ENCODE measurements at places on chromosomes 6 and 20.

DNA sequence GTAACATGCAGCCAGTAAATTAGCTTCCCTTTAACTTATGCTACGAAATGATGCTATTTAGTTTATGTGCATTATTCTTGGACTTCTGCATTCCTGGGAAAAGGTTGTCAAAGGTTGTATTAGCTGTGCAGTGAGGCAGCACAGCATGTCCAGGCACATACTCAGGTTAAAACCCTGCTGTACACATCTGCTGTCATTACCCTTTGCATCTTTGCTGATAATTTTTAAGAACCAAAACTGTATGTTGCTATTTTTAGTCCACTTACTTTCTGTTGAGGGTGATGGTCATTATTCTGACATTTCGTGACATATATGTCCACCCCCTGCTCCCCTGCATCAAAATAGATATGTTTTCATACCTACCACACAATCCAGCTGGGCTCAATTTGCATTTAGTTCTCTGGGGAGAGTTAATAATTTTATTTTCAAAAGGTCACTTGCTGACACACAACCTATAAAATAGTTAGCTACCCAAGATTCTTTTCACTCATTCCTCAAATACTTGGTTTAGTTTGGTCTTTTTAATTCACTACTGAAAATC is 142.5 kb upstream of the SPACA1 start:
- no peak for DNase-seq

- no peak for DNase-seq
These were observed 130.4 kb downstream of the PCSK2 start for GRCh38 chr20:17357238-17357637.

GRCh38 chr20:37192137-37192854 is 12.9 kb upstream of the MROH8 start:
- peak; percentile 87 for DNase-seq

- no peak for DNase-seq
These were observed 223.8 kb downstream of the THBS2 start for GRCh38 chr6:169029861-169030260.

DNA sequence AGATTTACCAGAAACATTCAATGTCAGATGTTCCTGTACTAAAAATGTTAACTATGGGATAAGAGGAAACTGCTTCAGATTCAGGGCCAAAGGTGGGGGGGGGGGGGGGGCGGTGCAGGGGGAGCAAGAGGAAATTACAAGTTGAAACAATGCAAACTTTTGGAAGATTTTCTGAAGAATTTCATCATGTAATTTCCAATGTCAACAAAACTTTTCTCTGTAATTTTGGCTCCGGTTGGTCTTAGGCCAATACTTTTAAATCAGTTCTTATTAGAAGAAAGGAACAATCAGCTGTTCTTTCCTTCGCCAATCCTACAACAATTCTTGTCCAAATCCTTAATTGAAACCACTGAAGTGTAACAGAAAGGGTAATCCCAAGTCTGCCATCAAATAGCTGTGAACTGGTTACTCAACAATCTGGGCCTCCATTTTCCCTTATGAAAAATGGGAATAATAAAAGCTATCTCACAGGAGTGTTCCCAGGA is 13.1 kb downstream of the UQCC1 start:
- no peak for DNase-seq

GRCh38 chr6:133467231-133467981 is 226.2 kb downstream of the EYA4 start:
- DNase-seq, result no peak

GRCh38 chr6:35026434-35027222 is 114.5 kb downstream of the TCP11 start:
- no peak for DNase-seq

DNA sequence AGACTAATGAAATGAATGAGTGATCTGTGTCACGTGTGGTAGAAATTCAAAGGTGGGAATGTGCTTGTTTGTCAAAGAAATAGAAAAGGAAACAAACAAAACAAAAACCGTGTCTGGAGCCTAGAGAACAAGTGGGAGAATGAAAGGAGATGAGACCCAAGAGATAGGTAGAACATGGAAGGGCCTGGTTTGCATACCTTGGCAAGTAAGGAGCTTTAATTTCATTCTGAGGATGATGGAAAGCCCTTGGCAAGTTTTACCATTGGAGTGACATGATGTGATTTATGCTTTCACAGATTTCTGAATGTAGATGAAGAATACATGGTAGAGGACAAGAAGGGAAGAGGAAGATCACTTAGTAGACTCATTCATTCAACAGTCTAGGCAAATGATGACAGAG is 26.8 kb upstream of the PRDM1 start:
- no peak for DNase-seq

- no peak for DNase-seq
These were observed 301.8 kb upstream of the ID4 start for GRCh38 chr6:19535351-19535750.

- no peak for DNase-seq
These were observed 22.4 kb upstream of the BACH2 start for GRCh38 chr6:90319044-90319443.

- no peak for DNase-seq
These were observed 101.1 kb upstream of the PLCB4 start for GRCh38 chr20:8967641-8968245.

DNA sequence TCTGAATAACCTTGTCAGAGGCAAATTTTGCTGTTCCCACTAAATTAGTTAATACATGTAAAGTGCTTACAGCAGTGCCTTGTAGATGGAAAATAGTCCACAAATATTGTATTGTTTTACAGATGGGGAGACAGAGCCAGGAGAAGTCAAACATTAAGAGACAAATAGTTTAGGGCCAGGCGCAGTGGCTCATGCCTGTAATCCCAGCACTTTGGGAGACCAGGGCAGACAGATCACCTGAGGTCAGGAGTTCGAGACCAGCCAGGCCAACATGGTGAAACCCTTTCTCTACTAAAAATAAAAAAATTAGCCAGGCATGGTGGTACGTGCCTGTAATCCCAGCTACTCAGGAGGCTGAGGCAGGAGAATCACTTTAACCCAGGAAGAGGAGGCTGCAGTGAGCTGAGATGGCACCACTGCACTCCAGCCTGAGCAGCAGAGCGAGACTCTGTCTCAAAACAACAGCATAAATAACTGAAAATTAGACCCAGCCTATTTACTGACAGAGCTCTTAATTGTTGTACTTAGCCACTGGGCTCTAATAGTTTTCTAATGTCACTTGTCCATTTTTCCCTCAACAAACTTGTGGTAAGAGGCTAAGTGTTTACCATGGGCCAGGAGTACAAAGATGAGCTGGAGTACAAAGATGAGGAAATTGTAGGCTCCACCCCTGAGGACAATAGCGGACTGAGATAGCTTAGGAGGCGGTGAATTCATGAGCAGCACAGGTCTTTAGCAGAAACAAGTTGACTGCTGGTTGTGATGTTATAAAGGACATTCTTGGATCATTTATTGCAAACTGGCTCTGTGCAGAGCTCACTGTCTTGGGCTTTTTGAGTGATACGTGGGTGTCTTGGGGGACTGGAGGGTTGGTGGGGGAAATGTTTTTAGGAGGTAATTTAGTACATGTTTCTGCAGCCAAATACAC is 6.4 kb downstream of the ZSWIM3 start:
- DNase-seq, result no peak

DNA sequence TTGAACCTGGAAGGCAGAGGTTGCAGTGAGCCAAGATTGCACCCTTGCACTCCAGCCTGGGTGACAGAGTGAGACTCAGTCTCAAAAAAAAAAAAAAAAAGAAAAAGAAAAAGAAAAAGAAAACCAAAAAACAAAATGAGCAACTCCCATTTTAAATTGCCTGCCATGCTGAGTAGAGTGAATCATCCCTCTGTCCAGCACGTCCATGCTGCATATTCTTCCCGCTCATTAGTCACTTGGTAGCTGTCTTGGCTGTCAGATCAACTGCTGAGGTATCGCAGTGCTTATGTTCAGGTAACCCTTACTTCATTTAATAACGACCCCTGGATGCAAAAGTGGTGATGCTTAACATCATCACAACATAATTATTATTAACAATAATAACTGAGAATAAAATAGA is 72.6 kb upstream of the RNF24 start:
- no peak for DNase-seq

DNA sequence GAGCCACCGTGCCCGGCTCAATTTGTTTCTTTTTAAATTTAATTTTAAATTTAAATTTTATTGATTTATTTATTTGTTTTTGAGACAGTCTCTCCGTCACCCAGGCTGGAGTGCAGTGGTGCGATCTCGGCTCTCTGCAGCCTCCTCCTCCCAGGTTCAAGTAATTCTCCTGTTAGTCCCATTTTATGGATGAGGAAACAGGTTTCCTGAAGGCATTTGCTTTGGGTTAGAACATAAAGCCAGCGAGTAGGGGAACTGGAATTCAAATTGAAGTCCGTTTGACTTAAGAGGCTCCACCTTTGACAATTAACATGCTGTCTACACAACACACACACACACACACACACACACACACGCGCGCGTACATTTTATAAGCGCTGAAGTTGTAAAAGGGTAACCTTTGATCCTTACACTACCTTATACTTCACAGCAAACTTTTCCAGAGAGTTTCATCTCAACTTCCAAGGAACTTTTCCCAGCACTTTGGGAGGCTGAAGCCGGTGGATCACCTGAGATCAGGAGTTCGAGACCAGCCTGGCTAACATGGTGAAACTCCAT is 232.0 kb downstream of the BCAS1 start:
- DNase-seq, result no peak

DNA sequence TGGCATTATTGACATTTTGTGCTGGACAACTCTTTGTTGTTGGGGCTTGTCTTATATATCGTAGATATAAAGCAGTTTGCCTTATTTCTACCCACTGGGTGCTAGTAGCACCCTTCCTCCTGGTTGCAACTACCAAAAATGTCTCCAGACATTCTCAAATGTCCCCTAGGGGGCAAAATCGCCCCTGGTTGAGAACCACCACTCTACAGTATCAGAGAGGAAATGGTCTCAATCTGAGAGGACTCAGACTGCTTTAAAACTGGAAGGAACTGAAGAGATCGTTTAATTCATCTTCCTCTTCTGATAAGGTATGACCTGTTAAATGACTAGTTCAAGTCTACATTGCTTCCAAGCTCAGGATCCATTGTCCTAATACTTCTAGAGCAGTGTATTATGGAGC is 14.9 kb downstream of the SH3BGRL2 start:
- no peak for DNase-seq

DNA sequence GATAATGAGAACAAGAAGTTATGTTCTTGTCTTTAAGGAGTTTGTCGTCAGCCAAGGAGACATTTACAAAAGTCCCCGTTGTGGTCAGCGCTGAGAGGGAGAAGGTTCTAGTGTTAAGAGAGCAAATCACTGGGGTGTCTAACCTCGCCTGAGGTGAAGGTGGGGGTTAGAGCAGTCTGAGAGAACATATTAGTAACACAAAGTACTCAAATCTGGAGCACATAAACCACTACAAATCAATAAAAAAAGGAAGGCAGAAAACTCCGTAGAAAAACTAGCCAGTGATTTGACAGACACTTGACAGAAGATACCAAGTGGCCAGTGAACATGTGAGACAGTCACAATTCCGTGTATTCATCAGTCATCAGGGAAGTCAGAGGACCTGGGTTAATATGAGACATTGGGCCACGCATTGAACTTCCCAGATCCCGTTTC is 45.4 kb downstream of the CDS2 start:
- DNase-seq, result no peak

GRCh38 chr20:43459022-43459942 is 1.6 kb downstream of the SRSF6 start:
- no peak for DNase-seq

Measured in anterior cingulate cortex (tissue), 58 donors.